NT2/D1 (cell line): ENCODE measurements at places on chromosomes 7 and 10.
A peak's percentile ranks its signal among the peaks of the same experiment; 100 is the strongest.

DNA sequence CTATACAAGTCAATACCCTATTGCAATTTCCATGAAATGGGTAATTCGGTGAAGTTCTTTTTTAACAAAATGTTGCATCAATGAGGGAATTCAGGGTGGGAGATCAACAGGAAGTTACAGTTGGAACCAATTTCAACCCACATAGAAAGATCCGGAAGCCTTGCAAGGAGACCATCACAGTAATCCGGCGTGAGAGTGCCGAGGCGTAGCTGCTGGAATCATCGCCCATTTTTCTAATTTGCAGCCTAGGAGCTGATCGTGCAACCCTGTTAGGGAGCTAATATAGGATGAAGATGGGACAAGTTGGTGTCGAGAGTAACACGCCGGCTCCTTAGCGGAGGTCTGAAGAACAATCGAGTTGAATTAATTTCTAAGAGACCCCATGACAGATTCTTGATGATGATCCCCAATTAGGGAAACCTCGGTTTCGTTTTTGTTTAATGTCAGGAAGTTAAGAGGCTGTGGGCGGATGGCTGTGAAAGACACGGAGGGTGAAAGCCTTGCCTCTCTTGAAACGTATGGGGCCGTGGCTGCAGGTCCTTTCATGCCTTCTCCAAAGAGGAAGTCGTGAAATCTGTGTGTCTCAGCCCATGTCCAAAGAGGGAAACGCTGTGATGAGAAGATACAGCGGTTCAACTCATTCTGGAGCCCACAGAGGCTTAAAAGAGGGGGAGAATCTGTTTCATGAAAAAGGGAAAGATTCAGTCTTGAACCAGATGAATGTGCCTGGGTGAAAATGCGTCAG is 51.2 kb upstream of the CARD11 start:
- no peak for DNase-seq

GRCh38 chr10:102646610-102647442 is 2.5 kb downstream of the TRIM8 start:
- DNase-seq = no peak

DNA sequence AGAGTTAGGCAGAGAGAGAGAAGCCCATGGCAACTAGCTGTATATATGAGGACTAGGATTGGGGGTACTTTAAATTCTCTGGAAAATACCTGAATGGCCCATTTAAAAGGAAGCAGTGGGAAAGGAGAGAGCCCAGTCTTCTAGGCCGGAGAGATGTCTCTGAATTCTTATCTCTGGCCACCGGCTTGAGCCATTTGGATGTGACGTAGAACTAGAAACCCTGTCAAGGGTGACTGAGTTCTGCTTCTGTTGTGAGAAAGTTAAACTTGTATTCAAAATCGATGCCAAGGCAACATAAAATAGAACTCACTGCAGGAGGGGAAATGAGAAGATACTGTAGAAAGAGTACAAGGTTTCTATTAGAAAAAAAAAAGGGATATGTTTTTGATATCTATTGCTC is 6.3 kb upstream of the GSTK1 start:
- DNase-seq = no peak

- no peak for DNase-seq
Measured at GRCh38 chr10:121694327-121694965, 96.2 kb upstream of the FGFR2 start.

GRCh38 chr7:157987906-157988305 is 599.7 kb downstream of the PTPRN2 start:
- DNase-seq = no peak

DNA sequence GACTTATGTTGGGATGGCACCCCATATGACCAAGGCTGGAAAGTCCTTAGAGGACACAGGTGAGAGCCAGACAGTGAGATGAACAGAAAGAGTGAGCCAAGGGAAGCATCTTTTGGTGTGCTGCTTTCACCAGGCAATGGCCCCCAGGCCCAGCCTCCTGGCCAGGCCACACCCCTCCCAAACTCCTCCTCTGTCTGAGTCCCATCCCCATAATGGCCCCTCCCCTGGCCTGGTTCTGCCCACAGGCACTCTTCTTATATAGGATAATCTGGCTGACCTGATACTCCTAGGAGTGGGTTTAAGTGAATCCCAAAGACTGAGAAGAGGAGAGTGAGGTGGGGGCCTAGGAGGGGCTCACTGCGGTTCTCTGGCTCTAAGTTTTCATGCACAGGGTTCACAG is 252.5 kb downstream of the RPS24 start:
- no peak for DNase-seq

GRCh38 chr7:44386139-44386913 is 60.9 kb upstream of the CAMK2B start:
- DNase-seq = no peak

GRCh38 chr7:66013938-66014337 is 31.9 kb upstream of the GUSB start:
- peak; percentile 70 for DNase-seq

GRCh38 chr10:132208462-132209050 is 21.8 kb downstream of the DPYSL4 start:
- DNase-seq = no peak

DNA sequence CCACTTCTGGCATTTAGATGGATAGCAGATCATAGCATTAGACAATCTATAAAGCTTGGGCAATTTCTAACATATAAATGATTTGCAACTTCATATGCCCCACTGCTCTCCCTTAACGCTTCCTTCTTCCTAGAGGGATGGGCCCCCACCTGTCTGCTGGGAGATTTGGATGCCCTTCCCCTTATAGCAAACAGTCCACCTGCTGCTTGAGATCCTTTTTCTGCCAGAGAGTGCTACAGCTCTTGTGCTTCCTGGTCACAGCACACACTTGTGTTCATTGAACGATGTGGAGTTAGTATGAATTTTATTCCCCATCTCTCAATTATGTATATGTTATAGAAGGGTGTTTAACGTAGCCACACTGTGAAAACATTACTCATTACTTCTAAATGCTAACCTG is 10.4 kb upstream of the PCGF5 start:
- no peak for DNase-seq

- peak; percentile 40 for DNase-seq
Measured at GRCh38 chr10:6678211-6678803, 98.2 kb upstream of the PRKCQ start.

- DNase-seq = no peak
Measured at GRCh38 chr7:78535655-78536054, 737.1 kb downstream of the PHTF2 start.
